ENCODE measurements at places on chromosomes 7 and 10.

DNA sequence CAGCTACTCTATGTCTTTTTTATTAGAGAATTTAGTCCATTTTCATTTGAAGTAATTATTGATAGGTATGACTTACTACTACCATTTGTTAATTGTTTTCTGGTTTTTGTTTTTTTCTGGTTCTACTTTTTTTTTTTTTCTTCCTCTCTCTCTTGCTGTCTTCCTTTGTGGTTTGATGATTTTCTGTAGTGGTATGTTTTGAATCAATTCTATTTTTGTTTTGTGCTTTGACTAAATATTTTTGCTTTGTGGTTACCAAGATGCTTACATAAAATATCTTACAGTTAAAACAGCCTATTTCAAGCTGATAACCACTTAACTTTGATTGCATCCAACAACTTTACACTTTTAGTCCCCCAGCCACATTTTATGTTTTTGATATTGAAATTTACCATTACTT, 3.3 kb upstream of the OR2F2 start:
- no peak for DNase-seq

DNA sequence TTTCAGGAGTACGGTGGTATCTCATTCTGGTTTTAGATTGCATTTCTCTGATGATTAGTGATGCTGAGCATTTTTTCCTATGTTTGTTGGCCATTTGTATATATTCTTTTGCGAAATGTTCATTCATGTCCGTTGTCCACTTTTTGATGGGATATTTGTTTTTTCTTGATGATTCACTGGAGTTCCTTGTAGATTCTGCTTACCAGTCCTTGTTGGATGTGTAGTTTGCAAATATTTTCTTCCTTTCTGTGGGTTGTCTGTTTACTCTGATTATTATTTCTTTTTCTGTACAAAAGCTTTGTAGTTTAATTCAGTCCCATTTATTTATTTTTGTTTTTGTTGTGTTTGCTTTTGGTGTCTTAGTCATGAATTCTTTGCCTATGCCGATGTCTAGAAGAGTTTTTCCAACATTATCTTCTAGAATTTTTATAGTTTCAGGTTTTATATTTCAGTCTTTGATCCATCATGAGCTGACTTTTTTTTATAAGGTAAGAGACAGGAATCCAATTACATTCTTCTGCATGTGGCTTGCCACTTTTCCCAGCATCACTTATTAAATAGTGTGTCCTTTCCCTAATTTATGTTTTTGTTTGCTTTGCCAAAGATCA, 320.5 kb downstream of the MAGI2 start:
- DNase-seq = no peak

DNA sequence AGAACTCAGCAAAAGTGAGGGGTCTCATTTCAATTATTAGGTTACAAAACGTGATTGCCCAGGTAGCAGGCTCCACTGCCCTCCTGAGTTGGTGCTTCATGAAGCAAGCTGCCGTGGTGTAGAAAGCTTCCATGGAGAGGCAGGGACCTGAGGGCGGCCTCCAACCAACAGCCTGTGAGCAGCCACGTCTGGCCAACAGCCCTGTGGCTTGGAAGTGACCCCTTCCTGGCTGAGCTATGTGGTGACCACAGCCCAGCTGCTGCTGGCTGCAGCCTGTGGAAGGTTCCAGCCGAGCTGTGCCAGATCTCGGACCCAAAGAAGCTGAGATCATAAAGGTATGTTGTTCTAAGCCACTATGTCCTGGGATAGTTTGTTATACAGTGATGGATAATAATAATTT, 122.5 kb upstream of the KLF6 start:
- DNase-seq = no peak

- no peak for DNase-seq
Measured at GRCh38 chr7:27955596-27955995, 215.6 kb downstream of the TAX1BP1 start.

DNA sequence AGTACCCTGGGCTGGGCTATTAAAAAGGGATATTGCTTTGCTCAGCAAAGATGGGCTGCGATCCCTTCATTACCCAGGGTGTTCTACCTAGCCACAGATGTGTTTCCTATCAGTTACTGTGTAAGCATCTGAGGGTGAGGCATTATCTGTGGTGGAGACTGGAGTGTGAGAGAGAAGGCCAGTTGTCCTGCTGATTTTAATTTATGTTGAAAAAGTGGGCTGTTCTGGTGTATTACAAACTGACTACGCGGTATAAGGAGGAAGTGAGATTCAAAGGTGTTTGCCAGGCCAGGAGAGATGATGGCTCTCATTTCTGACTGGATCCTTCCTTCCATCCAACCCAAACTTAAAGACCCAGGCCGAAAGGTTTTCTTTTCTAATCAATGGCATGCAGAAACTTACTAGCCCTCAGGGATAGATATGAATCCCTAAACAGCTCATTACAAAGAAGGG, 7.6 kb downstream of the TCF7L2 start:
- no peak for DNase-seq

Measured in stimulated activated CD4-positive, alpha-beta T cell treated with anti-CD3 and anti-CD28 coated beads, Interleukin-1b, Interleukin-23, amount 100 ng/mL, for 4 hours (primary cell).